ENCODE measurements at places on chromosomes 5 and 9.

- DNase-seq: no peak
Measured at GRCh38 chr9:98009936-98010335, 26.8 kb downstream of the ANP32B start.

DNA sequence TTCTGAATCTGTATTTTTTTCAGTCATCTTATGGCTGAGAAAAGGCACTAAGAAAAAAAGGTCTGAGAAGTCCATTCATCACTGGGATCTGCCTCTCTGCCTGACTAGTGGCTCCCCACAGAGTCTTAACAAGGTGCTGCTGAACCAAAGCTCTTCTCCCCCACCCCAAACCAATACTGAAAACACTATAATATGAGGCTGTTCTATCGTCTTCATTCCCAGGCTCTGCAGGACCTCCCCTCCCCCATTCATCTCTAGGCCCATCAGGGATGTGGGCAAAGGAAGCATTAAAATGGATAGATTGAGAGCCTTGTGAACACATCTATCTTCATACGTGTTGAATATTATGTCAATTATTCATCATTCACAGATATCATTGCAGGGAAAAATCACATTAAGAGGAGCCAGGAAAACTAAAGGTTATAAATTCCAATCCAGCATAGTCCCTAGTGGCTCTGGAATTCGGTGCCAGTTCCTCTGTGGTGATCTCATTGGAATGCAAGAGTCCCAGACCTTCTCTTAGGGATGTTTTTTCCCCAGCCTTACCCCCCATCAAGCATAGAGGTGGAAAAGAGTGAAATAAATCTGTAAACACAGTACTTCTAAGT, 44.3 kb upstream of the GPR151 start:
- DNase-seq: no peak

DNA sequence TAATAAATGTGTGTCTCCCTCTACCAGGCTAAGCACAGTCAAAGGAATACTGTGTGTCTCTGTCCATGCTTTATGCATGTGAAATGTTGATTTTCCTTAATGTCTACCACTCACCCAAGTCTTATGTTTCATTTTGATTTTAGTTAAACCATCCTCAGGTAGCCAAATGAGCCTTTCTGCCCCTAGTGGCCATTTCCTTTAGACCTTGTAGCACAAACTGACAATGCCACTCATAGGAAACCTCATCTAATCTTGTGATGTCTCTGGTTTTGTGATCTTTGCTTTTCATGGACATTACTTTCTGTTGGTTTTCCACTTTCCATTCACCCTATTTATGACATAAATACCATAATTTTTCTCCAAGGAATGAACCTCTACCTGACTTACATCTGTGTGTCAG, 820.8 kb downstream of the MAT2B start:
- DNase-seq: no peak

DNA sequence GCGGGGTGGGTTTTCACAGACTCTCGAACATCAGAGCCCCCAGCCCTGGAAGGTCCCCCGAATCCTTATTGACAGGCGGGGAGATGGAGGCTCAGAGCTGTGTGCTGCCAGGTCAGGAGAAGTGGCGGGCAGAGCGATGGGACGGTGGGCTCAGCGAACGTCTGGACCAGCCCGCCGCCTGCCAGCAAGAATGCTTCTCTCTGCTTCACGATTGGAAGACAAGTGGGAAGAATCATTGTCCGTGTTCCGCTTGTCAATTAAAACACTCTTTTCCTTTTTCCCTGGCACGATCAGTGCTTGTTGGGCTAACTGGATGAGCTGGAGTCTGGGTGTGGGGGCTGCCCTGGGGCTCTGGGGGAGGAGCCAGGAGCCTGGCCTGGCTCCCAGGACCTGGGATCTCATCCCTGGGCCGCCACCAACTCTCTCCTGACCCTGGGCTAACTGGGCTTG, 1.6 kb downstream of the COL5A1 start:
- DNase-seq: no peak

GRCh38 chr5:58022055-58022454, 437.8 kb downstream of the PLK2 start:
- DNase-seq: no peak

- DNase-seq: no peak
Measured at GRCh38 chr9:18060269-18060934, 413.6 kb upstream of the ADAMTSL1 start.

- DNase-seq: no peak
Measured at GRCh38 chr5:124025306-124025845, 513.4 kb downstream of the CSNK1G3 start.

Measured in activated naive CD8-positive, alpha-beta T cell treated with anti-CD3 and anti-CD28 coated beads, Interleukin-2, amount 50 U/mL, for 16 hours (primary cell).